Activated naive CD8-positive, alpha-beta T cell treated with anti-CD3 and anti-CD28 coated beads, Interleukin-2, amount 50 U/mL, for 16 hours (primary cell): ENCODE measurements at places on chromosomes 7 and 10.

- no peak for DNase-seq
These were observed 752.5 kb downstream of the CCSER2 start for GRCh38 chr10:85080934-85081333.

GRCh38 chr7:13904007-13904406 is 85.5 kb downstream of the ETV1 start:
- DNase-seq = no peak

DNA sequence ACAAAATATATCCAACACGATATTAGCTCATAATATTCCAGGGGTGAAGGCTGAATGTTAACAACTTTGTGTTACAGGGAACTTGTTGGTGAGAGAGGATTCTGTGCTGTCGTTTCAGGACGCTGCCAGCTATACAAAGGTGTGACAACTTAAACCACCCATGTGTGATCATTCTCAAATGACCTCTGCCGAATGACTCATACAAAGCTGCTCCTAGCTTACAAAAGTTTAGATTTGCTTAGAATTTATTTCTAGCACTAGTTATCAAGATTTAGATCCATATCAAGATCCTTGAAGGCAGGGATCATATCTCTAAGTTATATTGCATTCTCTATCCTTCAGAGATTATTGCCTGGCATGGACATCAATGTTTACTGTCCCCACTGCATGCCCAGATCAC is 65.3 kb downstream of the COBL start:
- no peak for DNase-seq

DNA sequence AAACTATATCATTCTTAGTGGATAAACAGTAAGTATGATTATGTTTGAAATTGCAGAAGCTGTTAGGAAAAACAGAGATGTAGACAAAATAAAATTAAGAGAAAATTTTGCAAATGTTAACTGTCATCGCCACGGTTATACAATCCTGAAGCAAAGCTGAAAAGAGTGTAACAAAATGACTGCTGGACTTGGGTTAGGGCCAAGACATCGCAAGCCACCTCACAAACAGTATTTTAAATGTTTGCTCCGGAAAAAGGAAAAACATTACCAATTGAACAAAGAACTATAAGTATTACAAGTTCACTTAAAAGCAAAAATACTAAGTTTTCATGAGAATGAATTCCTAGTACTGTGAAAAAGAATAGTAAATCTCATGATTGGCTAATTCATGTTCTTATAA is 60.0 kb downstream of the FAM13C start:
- DNase-seq = no peak

- DNase-seq = no peak
These were observed 1.7 kb downstream of the OPALIN start for GRCh38 chr10:96357038-96357620.

DNA sequence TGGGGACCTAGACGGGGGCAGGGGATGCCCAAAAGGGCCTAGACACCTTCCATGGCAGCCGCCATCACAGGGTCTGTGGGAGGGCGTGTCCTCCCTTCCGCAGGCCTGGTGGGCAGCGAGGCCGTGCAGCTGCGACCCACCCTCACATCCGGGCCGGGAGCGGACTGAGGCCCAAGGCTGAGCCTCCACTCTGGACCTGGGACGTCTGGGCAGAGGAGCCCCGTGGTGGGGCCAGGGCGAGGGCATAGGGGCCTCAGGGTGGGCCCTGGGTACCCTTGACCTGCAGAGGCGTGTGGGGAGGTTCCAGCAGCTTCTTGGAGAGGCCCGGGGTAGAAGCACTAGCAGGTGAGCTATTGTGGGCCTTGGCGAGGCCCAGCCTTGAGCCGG is 49.2 kb downstream of the PWWP2B start:
- DNase-seq = no peak

GRCh38 chr7:2710901-2711551 is 23.0 kb downstream of the AMZ1 start:
- no peak for DNase-seq

DNA sequence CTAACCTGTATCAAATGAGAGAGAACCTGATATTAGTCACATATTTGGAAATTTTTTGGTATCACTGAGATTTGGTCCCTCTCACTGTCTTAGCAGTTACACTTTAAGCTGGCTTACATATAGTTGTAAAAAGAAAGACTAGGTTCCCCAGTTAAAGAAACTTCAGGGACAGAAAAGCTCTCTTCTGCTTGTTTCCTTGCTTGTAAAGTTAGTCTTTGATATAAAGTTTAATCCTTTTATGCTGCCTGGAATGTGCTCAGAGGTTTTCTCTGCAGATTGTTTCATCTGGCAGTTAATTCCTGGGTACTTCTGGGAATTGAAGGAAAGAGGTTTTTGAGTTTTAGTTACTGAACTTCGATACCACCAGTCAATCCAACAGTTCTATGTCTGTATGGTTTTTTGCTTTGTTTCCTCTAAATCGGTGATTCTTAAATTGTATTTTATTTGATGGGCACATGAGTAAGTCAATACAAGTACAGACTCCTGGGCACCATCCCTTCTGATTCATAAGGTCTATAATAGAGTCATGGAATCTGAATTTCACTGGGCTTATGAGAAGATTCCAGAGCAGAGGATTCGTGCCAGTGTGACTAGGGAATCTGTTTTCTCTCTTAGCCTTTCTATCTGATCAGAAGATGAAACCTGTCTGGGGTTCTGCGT is 1080.9 kb upstream of the C7orf33 start:
- DNase-seq = no peak

DNA sequence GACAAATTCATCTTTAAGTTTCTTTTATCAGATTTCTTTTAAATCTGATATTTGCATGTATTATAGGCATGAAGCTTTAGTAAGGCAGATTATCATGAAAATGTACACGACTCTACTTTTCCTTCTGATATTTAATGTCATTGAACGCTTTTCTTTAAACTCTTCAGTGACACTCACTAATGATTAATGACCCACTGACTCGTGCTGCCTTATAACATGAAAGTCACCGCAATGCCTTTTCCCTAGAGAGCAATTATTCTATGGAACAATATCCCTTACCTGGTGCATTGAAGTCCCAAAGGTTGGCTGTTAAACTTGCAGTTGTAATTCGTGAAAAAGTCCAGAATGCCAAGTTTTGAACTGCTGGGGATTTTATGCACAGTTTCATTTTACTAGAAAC is 33.4 kb upstream of the HGF start:
- DNase-seq = no peak

DNA sequence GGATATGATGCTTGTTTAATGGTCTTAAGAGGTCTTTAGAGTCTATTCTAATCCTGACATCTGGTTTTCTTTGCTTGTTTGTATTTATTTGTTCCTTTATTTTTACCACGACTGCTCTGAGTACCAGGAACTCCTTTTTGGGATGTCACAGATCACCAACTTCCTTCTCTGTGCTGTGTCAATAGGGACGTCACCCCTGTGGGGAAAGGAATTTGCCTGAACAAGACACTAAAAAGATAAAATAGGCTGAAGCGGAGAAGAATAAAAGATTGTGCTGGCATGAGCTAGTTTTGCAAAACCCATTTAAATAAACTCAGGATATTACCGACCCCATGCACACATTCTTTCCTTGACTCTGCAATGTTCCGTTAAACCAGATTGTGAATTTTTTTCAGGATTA is 27.7 kb downstream of the MGMT start:
- DNase-seq = no peak

DNA sequence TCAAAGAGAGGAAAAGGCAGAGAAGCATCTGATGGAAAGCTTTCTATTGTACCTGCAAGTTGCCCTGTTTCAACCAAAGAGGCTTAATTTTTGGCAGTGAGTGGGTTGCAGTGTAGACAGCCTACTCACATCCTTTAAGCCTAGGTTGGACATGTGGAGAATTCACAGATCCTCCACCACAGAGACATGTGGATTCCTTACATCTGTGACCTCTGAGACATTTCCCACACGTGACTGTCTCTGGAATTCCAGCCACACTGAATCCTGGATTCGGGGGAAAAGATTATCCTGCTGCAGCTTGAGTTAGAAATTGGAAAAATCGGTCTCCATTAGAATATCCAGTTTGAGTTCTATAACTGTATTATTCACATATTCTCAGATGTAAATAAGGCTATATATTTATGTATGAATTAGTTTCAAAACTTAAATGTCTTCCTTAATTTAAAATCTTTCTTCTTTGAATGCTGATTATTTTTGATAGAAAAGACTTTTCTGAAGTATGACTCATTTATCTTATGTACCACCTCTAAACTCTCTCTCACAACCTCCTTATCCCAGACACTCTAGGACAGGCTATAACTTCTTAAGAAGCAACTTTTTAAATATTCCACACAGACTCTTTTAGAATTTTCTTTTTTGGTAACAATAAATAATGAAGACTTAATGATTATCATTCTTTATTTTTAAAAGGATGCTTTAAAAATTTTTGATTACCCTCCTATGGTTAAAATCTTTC is 123.3 kb downstream of the TWIST1 start:
- no peak for DNase-seq
